GM23338 (cell line): ENCODE measurements at places on chromosomes 5 and 9.

DNA sequence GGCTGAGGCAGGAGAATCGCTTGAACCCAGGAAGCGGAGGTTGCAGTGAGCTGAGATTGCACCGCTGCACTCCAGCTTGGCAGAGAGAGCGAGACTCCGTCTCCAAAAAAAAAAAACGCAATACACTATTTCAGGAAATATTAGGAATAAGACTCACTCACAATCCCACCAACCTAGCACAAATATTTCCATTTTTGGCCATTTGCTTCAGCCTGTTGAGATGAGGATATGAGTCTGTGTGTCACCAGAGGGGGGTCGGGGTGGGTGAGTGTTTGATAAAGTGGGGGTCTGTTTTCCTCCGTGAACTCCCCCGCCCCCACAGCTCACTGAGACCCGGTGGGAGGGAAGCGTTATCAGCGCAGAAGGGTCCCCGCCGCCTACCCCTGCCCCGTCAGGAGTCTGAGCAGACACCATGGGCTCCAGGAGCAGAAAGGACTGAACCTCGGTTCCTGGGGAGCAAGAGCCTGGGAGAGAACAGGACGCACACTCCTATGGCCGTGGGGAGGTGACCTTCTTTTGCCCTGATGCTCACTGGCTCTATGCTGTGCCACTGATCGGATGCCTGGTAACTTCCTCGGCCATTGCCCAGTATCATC, 153.8 kb upstream of the PHYKPL start:
- no peak for DNase-seq

GRCh38 chr5:154370119-154370518, 75.7 kb upstream of the SAP30L start:
- DNase-seq, result peak; percentile 43

DNA sequence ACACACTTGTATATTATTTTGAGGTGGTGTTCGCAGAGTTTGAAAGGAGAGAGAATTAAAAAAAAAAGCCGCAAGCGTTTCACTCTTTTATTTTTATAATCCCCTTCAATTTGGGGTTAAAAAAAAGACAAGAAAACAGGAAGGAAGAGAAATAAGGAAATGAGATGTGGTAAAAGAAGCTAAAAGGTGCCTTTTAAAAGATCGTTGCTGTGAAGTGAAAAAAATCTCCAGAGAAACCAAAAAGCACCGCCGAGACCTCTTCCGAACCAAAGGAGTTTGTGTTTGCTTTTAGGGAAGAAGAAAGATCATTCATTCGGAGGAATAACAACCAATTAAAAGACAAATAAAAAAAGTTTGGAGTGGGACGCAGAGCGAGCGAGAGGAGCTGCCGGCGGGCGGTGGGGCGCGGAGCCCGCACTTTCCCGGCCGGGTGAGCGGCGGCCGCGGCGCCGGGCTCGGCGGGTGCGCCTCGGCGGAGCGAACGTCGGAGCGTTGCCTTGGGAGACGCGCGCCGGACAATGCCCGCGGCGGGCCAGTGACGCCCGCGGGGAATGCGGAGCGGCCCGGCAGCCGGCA, 355 bp downstream of the TLE4 start:
- no peak for DNase-seq

DNA sequence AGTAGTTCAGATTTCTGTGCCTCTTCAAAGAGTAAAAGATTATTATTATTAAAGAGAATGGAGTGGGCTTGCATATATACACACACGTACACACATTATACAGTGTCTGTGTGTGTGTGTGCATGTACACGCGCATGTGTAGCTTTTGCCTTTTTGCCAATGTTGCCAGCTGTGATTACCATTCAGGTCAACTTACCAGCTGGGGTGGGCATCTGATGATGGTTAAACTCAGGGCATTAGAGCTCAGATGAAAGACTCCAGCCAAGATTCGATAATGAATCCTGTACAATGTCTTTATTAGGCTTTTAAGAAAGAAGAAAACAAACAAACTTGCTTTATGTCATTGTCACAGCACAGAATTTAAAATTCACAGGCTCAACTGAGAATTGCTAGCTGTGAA, 296.5 kb upstream of the DMAC1 start:
- DNase-seq, result no peak

GRCh38 chr9:132350861-132351315, 3.9 kb downstream of the SETX start:
- no peak for DNase-seq
